Fibroblast of skin of right quadriceps (primary cell): ENCODE measurements at places on chromosomes 5 and 9.

DNA sequence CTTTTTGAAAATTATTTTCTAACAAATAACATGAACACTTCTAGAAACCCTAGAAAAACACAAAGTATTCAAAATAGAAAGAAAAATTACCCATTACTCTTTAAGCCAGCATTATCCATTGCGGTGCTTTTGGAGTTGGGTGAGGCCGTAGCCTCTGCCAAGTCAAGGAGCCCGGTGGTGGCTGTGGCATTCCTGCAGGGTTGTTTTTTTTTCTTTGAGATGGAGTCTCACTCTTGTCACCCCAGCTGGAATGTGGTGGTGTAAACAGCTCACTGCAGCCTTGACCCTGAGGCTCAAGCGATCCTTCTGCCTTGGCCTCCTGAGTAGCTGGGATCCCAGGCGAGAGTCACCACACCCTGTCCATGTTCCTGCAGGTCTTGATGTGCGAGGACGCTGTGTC lies 8.2 kb upstream of the AHRR start:
- no peak for DNase-seq

GRCh38 chr5:141968914-141969608 lies at the start of gene RNF14:
Gene RNF14 (plus strand): TSS chr5:141969105. CDS start chr5:141973589, 4,484 bp downstream.
- peak; percentile 93 for DNase-seq

DNA sequence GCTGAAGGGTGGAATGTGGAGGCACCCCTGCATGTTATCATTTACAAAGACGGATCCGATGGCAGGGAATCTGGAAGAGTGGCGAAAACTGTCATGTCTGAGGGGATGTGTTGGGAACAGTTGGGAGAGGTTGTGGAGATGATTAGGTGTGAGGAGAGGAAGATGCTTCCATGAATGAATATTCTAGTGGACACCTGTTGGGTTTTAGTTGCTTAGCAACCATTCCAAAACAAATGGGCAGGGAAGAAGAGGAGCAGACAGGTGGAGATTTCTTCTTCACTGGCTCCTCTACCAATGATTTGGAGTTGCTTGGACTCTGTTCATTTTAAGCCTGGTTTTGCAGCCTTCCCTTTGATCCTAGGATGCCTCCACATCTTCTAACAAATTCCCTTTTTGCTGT lies 465.3 kb upstream of the CLINT1 start:
- DNase-seq = no peak

DNA sequence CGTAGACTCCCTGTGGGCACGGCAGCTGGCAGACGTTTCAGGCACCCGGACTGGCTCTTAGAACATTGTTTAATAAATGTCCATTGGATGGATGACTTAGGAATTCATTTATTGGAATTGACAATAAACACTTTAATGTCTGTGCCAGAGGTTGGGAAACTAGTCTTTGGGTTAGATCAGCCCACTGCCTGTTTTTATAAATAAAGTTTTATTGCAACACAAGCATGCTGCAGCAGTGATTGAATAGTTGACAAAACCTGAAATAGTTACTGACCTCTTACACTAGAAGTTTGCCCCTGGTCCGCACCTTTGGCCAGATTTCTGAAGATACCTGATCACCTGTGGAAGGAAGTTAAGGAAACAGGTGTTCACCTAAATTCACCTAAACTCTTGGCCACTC lies 51.6 kb downstream of the DMRT1 start:
- no peak for DNase-seq

- DNase-seq = no peak
These were observed 184.5 kb downstream of the PDZD2 start for GRCh38 chr5:31823472-31823871.

DNA sequence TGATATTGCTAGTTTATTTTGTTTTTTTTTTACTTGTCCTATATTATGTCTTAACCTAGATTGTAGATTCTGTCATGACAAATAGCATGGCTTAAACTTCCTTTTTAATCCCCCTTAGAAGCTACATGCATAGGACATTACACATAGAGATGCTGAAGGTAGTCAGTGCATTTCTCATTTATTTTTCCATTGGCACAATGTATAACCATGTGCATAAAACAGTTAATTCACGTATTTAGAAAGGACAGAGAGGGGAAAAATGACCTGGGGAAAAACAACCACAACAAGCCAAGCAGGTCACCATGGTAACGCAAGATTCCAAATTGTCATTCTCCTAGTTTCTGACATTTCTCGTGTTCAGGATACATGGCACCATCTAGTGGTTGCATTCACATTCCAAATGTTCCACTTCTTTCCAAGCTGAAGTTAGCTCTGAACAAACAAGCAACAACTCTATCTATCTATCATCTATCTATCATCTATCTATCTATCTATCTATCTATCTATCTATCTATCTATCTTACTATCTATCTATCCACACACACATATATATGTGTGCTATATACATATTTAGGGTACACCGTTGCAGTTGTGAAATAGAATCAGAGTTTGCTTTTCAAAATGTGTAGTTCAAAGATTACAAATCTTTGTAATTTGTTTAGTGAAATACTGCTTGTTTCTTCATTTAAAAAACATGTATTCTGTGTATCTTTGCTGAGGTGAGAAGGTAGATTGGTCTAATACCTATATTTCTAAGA lies 487.2 kb upstream of the ST8SIA4 start:
- DNase-seq = peak; percentile 57

GRCh38 chr5:173793648-173794548 lies 94.3 kb upstream of the CPEB4 start:
- no peak for DNase-seq

- DNase-seq = peak; percentile 48
These were observed 451 bp downstream of the LPAR1 start for GRCh38 chr9:111037708-111038330.

- no peak for DNase-seq
These were observed 29.3 kb downstream of the FUBP3 start for GRCh38 chr9:130608554-130609134.

DNA sequence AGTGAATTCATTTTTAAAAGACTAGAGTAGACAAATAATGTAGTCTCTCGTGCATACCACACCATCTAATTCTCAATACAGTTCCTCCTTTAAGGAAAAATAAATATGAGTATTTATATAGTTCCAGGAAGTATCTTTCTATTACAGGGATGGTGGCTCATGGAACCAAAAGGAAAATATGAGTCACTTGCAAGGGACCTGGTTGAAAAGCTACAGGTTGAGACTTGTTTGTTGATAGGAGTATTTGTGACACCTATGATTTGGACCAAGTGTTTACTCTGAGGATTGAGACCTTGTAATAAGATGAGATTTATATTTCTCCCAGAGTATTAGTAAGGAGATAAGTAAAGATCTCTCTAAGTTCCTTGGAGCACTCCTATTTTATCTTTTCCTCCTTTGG lies 67.4 kb downstream of the CDO1 start:
- DNase-seq = no peak

- DNase-seq = no peak
These were observed 911.6 kb upstream of the SEMA6A start for GRCh38 chr5:117486261-117486660.

DNA sequence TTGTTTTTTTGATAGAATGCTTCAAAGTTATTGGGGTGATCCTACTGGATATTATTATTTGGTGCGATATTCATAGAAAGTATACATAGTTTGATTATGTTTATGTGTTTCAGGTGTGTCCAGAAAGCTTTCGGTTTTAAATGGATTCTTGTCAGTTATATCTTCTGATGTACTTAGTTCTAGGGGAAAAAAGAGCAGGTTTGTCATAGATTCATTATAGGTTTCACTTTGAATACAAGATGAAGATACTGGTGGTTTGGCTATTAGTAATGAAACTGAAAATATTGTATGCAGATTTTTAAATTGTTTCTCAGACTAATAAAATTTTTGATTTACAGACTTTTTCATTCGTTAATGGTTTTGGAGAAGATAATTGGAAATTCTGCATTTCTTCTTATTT lies 98.9 kb downstream of the MAN2A1 start:
- DNase-seq = no peak

DNA sequence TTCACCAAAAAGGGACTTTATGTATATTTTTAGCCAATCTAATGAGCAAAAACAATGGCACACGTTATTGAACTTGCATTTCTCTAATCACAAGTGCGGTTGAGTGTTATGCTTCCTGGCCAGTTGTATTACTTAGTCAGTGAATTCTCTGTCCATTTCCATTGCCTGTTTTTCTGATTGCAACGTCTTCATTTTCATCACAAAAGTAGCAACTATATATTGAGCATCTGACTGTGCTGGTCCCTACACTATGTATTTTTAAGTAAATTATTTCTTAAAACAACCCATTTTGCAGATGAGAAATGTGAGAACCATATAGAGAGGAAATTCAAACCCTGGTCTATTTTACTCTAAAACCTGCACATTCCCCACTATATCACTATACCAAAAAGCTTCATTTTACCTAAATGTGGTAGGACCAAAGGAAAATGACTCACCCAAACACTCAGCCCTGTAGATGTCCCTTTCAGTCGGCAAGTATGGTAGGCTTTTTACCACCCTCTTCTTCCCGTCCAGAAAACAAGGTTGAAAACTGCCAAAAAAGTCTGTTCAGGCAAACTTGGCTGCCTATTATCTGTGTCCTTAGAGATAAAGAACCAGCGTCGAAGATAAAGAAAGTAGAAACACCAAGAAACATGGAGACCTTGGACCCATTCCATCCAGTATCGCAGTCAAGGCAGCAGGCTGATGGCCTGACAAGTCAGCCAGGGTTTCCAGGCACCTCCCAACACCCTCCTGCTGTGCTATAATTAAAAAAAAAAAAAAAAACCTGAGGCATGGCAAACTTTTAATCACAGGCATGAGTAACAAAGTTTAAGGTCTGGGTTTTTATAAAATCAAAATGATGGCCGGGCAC lies 18.8 kb upstream of the FAM13B start:
- DNase-seq = no peak

DNA sequence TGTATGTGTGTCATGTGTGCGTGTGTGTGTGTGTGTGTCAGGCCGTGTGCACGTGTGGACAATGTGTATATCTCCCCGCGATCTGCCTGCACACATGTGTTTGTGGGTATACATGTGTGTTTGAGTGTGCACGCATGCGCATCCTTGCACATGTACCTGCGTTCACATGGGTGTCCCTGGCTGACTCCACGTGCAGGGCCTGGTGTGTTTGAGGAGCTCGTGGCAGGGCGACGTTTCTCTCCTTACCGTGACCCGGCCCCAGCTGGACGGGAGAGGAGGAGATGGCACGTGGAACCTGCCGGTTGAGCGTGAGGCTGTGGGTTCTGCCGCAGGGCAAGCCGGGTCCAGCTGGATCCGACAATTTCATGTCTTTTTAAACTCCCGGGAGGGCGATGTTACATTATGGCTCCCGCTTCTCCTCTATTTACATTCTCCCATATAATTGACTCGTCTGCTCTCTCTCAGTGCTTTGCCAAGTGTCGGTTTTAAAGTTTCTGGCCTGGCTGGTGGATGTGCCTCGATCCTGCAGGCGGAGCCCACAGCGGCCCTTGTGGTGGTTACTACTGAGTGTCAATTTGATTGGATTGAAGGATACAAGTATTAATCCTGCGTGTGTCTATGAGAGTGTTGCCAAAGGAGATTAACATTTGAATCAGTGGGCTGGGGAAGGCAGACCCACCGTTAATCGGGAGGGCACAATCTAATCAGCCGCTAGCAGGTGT lies 5.9 kb downstream of the COL5A1 start:
- DNase-seq = no peak

- no peak for DNase-seq
These were observed 41.6 kb downstream of the CSF1R start for GRCh38 chr5:150044712-150045111.

DNA sequence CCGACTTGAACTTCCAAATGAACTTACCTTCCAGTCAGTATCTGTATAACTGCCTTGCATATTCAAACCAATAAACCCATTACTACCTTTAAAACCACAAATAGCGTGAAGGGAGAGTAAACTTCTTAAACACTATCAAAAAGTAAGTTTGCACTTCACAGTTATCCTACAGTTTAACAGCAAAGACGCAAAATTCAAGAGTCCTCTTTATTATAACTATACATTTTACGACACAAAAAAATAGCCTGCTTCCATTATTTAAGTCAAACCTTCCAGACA lies 1.8 kb downstream of the PTBP3 start:
- no peak for DNase-seq

- DNase-seq = no peak
These were observed 9.0 kb downstream of the CCDC69 start for GRCh38 chr5:151214614-151215545.

GRCh38 chr9:4939118-4939561 lies 45.9 kb upstream of the JAK2 start:
- no peak for DNase-seq

GRCh38 chr5:170076211-170076610 lies 29.5 kb upstream of the FOXI1 start:
- no peak for DNase-seq

GRCh38 chr9:7439355-7439995 lies 360.1 kb downstream of the DMAC1 start:
- DNase-seq = peak; percentile 58

GRCh38 chr5:14075937-14076336 lies 67.2 kb upstream of the TRIO start:
- no peak for DNase-seq

DNA sequence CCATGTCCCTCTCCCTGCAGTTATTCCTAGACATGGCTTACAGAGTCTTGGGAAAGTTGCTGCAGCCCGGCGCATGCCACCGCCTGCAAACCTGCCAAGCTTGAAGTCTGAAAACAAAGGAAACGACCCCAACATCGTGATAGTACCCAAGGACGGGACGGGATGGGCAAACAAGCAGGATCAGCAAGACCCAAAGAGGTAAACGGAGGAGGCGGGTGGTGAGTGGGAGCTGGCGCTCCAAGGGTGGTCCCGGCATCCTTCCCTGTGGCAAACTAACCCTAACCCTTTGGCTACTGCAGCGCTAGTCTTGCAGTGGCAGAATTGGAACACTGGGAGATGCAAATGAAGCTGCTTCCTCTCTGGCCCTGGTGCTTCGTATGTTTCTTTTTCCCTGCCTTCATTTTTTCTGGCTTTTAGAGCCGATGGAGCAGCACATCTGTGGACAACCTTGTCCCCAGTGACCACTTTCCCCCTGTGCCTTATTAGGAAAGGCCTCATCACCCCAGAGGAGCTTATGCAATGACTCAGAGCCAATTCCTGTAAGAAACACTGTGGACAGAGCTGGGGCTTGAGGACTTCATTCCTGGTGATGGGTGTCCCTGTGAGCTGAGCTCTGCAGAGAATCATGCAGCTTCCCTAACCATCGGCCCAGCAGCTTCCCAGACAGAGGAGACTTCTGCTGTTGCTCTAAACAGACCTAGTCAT lies 38.9 kb downstream of the PRRC2B start:
- DNase-seq = peak; percentile 94

GRCh38 chr5:170313344-170313743 lies 15.8 kb upstream of the LCP2 start:
- no peak for DNase-seq
